RWPE2 (cell line): ENCODE measurements at places on chromosomes 3 and 15.

DNA sequence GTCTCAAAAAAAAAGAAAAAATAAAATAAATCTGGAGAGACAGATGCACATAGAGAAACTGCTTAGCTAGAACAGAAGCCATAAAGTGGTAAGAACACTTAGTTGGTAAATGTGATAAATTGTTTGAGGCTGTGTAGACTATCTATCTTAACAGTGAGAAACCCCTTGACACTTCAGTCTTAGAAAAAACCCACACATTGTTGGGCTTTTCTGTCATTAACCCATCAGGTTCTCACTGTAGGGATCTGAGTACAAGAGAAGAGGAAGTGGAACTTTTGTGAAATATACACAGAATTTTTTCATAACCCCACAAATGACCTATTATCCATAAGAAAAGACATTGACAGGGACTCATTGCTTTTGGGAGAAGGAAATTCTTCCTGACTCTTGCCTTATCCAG, 24.4 kb downstream of the TP63 start:
- no peak for DNase-seq

DNA sequence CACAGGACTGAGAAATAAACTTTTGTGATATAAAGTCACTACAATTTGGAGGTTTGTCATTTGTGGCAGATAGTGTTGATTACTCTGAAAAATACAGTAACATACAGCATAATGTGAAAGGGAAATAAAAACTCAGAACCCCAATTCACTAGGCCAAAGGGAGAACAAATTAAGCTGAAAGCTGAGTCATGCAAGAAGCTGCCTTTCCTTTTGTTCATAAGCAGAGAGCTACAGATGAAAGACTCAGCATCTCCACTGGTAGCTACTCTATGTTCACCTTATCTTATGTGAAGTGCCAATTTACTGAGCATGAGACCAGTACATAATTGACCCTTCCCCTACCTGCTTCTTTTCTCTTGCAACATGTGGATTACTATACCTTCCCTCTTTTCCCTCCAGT, 19.3 kb upstream of the SLTM start:
- DNase-seq = no peak

- DNase-seq = no peak
Observed at GRCh38 chr3:50294492-50295403, 2.5 kb upstream of the IFRD2 start.

DNA sequence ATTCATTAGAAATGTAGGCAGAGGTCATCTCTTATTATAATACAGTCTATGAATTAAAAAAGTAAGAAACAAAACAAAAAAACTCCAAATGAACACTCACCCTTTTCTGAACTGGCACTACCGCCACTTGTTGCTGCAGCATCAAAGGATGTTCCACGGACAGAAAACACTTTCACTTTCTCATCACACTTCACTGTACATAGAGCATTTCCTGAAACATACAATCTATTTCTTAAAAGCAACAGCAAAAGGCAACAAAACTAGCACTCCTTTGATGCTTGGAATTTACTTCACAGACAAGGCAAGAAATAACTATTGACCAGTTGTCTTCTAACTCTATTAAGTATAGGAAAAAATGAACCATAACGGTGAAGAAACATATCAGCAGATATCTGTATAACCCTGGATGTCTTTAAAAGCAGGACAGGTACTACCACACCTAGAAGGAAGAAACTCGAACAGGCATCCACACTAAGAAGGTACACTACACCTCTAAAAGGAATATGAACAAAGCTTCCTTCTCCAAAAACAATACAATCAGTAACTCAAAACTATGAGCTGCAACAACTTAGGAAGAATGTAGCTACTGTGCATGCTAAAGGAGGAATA, 24.9 kb downstream of the ETFA start:
- DNase-seq = no peak

- no peak for DNase-seq
Observed at GRCh38 chr3:155097009-155097349, 16.9 kb downstream of the MME start.

DNA sequence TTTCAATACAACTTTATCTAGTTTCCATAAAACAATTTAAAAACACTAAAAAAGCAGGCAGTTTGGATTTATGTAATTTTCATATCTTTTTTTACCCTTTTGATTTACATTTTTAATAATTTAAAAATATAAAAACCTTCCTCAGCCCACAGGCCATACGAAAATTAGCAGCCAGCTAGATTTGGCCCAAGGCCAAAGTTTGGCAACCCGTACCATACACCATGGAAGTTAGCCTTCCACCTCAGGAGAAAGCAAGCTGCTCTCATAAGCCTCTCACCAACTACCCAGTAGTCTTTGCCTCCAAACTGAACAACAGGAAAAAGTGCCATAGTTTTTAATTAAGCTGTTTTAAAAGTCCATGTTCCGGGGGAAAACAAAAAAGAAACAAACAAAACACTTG, 107.3 kb upstream of the TRIM42 start:
- no peak for DNase-seq

- no peak for DNase-seq
Observed at GRCh38 chr15:47610736-47611135, 106.6 kb upstream of the SEMA6D start.

- DNase-seq = no peak
Observed at GRCh38 chr15:94858449-94858848, 627.1 kb downstream of the MCTP2 start.

DNA sequence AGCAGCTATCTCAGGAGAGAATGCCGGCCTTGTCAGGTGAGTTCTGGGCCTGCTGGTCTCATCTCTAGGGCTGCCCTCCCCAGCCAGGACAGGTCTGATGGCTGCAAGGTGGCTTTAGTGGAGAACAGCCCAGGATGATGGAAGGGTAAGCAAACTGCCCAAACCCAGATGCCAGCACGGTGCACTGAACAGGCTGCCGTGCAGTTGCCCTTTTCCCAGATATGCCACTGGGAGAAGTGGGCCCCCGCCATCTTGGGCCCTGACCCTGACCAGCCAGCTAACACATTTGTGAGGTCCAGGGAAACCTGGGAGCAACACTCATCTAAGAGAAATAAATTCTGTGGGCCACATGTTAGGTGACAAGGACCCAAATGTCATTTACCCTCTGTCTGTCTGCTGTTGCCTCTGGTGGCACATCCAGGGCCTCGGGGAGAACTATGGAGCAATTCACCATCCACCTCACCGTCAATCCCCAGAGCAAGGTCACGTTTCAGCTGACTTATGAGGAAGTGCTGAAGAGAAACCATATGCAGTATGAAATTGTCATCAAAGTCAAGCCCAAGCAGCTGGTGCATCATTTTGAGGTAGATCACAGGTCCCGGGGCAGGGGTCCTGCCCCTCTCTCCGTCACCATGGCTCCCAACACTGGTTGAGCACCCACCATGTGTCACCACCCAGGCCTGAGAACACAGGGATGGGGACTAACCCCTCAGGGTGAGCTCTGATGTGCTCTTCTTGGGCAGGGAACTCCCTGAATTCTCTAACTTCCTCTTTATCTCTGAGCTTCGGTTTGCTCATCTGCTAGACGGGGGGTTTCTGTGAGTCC, 1.8 kb downstream of the ITIH1 start:
- DNase-seq = no peak
